ENCODE measurements at places on chromosomes 11 and 22.

DNA sequence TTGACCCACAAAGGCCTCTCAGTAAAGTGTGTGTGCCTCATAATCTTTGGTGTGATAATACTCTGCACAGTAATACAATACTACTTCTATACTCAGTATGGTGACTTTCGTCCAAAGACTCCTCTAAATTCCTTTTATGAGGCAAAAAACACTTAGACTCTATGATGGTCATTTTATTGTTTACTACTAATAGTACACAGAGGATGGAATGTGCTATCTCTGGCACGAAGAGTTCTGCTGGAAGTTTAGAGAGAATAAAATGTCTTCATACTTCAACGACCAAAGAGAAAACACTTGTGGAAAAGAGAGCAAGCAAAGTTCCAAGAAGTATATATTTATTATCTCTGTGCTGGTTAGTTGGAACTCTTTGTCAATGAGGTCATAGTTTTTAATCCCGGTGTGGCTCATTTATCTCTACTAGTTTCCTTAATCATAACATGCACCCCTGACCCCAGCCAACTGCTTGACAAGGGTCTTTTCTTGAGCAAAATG is 7.5 kb upstream of the CSTF3 start:
- no peak for DNase-seq

- DNase-seq, result no peak
Observed at GRCh38 chr11:125496529-125496857, 428 bp upstream of the FEZ1 start.

DNA sequence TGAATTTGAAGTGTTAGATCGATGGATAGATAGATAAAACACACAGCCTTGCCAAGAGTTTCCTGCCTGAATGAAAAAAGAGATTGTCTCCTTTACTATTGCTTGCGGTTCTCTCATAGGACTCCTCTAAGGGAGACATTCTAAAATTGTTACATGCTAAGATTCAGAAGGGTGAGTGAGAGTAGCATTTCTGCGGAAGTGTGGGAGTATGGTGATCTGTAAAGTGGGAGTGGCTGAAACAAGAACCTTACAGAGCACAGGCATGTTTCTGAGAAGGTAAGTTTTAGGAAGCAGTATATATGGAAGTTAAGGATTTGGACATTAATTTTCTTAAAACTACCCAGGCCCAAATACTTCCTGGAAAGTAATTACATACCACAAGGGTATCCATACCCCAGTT is 139.6 kb downstream of the TRIM44 start:
- DNase-seq, result no peak

DNA sequence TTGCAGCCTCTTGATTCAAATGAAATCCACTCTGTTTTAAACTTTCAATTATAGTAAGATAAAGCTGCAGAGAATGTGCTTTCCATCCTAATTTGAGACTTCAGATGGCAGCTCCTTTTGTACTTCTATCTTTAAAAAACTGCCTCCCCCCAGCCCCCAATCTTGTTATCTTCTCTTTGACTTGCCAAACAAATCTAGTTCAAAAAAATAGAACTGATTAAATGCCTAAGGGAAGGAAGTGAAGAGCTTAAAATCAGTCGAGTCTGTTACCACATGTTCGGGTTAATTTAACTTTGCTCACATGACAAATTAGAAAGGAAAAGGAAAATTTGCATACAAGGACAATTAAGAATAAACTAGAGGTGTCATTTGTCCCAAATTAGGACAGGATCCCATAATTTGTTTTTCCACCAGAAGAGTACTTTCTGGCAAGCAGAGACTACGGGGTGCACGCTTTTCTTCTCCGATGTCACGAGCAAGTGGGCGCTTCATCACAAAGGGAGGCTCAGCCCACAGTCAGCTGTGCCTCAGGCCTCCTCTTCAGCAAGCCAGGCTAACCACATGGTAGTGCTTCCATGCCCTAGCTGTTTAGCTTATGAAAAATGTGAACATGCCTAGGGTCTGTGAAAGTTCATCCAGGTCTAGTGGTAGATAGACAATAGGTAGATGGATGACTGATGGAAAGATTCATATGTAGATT is 69.0 kb upstream of the LDLRAD3 start:
- DNase-seq, result no peak

- DNase-seq, result no peak
Observed at GRCh38 chr22:20626811-20627210, 119.4 kb downstream of the MED15 start.

DNA sequence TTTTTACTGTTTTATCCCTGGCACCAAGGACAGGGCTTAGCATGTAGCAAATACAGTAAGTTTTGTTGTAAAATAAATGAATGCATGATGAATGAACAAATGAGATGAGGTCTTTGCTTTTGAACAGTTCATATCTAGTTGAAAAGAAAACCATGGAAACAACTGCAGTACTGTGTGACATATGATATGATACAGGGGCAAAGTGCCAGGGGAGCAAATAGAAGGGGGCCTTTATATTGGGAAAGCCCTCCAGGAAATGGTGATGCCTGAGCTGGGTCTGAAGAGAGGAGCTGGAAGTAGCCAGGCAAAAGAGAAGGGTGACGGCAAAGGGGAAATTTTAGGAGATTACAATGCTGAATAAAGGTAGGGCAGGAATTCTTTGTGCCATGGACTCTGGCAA is 63.8 kb upstream of the UCP3 start:
- DNase-seq, result no peak

GRCh38 chr11:117465236-117465997 is 137.8 kb downstream of the CEP164 start:
- DNase-seq, result no peak

- no peak for DNase-seq
Observed at GRCh38 chr11:119365071-119365591, 16.4 kb downstream of the USP2 start.

DNA sequence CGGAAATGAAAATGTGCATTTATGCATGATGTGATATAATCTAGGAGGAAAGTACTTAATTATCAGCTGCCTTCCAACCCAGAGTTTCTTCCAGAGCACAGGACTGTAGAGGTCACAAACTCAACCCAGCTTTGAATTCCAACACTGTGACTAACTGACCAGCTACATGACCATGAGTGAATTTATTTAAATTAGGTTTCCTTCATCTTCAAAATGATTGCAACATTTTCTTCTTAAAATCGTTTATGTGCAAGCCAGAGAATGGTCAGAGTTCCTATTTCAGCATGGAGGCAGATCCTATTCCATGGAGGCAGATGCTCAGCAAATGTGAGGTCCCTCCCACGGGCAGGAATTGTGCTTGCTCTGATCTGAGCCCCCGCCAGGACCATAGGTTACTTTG is 42.4 kb downstream of the OSBP start:
- DNase-seq, result no peak

- no peak for DNase-seq
Observed at GRCh38 chr22:48892578-48893287, 934.9 kb downstream of the BRD1 start.

DNA sequence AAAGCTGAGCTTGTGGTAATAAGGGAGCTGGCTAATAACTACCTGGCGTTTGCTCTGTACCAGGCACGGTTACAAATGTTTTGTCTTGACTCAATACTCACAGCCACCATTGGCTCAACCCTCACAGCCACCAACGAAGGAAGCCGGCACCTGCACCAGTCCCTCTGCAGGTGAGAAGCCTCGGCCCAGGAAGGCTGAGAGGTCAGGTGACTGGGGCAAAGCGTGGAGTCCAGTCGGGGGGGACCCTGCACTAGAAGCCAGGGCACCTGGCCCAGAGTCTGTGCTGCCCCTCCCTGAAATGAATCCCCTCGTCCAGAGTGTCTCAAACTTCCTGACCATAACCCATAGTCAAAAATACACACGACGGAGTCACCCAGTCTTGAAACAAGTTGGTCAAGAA is 90.1 kb downstream of the PHF21B start:
- no peak for DNase-seq

DNA sequence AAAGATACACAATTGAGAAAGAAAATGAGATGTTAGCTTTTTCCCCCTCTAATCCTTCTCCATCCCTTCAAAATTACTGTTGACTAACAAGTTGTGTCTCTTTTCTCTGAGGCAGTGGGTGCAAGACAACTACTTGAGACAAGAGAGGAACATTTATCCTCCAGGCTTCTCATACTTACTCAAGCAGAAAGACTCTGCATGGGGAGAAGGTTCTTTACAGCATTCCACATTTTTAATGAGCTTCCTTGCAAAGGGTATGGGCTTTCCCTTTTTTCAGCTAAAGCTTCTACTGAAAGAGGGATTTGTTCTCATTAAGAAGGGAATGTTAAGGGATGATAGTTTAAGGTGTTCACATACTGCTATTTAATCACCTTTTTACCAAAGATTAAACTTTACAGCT is 47.8 kb downstream of the PAX6 start:
- no peak for DNase-seq

GRCh38 chr11:11391796-11392463 is 38.9 kb upstream of the CSNK2A3 start:
- no peak for DNase-seq

DNA sequence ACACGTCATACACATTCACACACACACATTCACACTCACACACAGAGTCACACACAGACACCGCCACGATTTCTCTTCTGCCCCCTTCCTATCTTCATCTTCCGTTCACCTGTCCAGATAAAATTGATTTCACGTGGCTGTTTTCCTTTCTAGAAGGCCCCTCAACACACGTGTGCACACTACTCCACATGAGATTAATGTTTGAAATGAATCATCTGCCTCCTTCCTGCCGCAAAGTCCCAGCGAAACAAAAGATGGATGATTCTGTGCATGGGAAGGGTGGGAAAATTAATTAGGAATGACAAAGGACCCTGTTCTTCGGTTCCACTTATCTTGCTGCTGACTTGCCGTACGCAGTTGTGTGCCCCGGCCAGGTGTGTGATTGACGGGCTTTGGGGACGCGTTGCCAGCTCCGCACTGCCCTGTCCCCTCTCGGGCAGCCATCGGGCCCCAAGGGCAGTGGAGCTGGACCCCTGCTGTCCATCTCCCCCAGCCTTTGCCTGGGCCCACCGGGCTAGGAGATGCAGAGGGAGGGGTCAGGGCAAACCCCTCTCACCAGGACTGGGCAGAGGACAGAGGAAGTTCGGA is 73.8 kb downstream of the MPPED1 start:
- DNase-seq, result no peak

GRCh38 chr22:38921120-38921519 is 36.3 kb upstream of the APOBEC3A start:
- no peak for DNase-seq

GRCh38 chr22:48061726-48062125 is 1299.3 kb downstream of the TBC1D22A start:
- DNase-seq, result no peak

DNA sequence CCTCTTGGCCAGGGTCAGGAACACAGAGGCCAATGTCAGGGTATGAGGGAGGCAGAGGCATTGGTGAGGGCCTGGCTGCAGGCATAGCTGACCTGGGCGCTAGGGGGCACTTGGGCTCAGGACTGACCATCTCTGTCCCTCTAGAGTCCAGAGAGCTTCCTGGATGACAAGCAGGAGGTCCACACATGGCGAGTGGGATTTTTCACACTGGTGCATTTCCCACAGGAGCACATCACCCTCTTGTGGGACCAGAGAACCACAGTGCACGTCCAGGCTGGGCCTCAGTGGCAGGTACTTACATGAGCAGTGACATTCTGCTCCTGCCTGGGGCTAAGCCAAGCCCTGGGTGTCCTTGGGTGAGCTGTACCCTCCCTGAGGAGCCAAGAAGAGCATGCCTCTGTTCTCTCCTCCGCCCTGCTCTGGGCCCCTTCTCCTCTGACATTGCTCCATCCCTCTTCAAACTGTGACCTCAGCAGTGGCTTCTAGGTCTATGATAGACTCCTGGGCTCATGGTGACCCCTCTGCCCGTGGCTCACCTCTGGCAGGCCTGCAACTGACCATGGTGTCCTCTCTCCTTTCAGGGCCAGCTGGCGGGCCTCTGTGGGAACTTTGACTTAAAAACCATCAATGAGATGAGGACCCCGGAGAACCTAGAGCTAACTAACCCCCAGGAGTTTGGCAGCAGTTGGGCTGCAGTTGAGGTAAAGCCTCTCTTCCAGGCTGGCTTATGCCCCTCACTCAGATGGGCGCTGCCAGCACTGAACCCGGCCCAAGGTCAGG is 46.6 kb downstream of the OTOG start:
- no peak for DNase-seq

GRCh38 chr11:71190551-71190950 is 61.8 kb downstream of the SHANK2 start:
- no peak for DNase-seq

GRCh38 chr11:88384004-88384668 is 46.6 kb upstream of the CTSC start:
- DNase-seq, result no peak

- DNase-seq, result no peak
Observed at GRCh38 chr11:14552089-14552488, 31.9 kb upstream of the PSMA1 start.

DNA sequence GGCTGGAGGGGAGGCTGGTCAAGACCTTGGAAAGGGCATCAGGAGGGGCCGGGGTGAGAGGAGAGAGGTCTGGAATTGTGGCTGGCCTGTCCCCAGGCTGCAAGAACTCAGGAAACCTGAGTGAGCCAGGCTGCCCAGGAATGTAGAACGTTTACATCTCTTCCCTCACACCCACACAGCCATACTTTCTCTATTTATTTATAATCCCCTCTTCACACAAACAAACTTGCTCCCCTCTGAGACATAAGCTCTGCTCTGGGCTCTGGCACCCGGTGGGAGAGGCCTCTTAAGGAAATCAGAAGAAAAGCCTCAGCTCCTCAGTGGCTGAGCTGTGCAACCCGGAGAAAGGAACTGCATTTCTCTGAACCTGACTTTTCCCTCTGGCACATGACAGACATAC is 5.5 kb downstream of the CHRDL2 start:
- no peak for DNase-seq

DNA sequence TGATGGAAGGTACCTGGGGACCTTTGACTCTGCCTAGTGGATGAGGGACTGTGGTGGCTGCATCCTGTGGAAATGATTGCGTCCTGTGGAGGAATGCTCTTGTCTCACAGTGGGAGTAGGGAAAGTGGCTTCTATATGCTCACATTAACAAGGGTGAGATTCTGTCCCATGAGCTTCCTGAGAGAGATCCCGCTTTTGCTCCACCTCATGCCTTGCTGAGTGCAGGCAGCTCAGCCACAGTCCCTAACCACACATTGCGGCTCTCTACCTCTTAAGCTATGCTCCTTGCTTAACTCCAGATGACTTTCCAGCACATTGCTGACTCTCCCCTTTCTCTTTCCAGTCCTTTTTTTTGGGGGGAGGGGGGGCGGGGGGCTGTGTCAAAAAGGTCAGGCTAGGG is 45.0 kb downstream of the TEAD1 start:
- DNase-seq, result no peak

- no peak for DNase-seq
Observed at GRCh38 chr11:2826679-2827056, 58.9 kb downstream of the CDKN1C start.

- no peak for DNase-seq
Observed at GRCh38 chr11:70951139-70951804, 301.1 kb downstream of the SHANK2 start.
